ENCODE measurements at places on chromosomes 16 and 17.

GRCh38 chr17:41863074-41863848 lies 2.0 kb downstream of the KLHL11 start:
- DNase-seq: no peak

GRCh38 chr16:62190426-62190825 lies 154.2 kb upstream of the CDH8 start:
- DNase-seq: peak; percentile 4

DNA sequence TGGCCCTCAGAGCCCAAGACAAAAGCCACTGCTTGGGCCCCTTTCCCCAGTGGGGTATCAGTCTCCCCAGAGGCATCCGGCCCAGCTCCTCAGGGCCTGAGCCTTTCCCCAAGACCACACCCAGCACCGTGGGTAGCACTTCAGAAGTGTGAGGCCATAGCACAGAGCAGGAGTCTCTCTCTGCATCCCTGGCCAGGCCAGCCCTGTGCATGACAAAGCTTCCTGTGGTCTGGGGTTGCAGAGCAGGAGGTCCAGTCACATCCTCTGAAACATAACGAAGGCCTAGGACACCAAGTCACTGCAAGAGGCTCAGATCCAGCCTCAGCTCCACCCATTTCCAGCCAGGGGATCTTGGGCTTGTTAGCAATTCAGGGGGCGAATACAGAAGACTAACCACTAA lies 56.8 kb upstream of the ZNF423 start:
- DNase-seq: no peak

DNA sequence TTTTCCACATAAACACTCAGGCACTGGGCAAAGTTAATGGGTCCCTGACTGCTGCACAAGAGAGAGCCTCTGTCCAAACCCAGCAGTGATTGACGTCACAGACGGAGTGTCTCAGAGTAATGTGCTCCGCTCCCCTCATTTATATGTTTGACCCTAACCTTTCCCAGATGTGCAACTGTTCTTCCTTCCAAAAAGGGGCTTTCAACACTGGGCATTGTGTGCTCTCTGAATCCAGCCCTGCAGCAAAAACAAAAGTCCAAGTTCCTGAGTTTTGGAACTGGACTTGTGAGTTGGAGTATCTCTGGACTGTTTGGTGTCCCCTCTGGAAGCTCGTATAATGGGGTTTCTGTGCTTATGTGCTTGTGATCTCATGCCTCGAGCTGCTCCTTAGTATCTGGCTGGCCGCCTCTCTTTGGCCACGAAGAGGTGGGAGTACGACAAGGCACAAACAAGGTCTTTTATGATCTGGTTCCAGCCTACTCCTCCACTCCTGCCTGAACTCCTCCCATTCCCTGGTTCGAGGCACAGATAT lies 76.4 kb upstream of the SMIM36 start:
- DNase-seq: peak; percentile 28

GRCh38 chr17:83081684-83082201 lies 2.3 kb downstream of the METRNL start:
- peak; percentile 18 for DNase-seq

DNA sequence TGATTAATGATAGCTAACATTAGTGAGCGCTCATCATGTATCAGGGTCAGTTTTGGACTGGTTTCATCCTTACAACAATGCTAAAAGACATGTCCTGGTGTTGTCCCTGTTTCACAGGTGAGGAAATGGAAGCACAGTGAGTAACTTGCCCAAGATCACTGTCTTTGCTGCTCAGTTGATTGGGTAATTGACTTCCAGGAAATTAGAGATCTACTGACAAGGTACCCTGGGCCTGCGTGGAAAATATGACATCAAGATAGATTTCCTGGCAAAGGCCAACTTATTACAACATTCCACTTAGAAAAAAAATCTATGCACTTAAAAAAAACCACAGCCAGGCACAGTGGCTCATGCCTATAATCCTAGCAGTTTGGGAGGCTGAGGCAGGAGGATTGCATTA lies 96.3 kb downstream of the CYLD start:
- DNase-seq: no peak

DNA sequence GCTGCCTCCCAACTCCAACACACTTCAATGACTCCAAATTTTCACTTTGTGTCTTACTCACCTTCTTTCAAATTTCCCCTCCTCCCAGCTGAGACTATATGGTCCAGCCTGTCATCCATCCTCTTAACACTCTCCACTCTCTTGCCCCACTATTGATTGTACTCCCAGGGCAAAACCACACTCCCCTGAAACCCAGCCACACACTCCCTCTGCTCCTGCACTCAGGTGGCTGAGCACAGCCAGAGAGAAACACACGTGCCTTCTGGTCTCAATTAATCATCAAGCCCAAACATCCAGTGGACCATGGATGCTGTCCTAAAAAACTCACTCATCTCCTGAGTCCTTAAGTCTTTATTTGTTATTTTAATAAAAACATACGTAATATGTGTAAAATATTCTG lies 1026.4 kb downstream of the KCNJ18 start:
- no peak for DNase-seq

- peak; percentile 46 for DNase-seq
These were observed 194.3 kb downstream of the ZNF423 start for GRCh38 chr16:49661465-49662187.

DNA sequence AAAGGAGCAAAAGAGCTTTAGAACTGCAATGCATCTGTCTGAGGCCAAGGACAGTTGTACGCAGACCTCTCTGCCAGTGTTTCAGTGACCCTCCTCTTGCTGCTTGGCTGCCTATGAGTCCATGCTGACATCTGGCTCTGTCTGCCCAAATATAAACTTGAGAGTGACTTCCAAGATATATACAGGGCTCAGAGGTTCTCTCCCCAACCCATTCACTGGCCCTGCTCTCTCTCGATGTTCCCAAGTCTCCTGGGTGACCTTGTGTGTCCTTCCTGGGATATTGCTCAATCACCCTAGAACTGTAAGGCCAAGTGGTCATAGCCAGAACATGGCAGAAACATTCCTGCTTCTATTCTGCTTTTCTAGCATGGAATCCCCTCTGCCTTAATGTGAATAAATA lies 716.3 kb downstream of the WWOX start:
- no peak for DNase-seq

DNA sequence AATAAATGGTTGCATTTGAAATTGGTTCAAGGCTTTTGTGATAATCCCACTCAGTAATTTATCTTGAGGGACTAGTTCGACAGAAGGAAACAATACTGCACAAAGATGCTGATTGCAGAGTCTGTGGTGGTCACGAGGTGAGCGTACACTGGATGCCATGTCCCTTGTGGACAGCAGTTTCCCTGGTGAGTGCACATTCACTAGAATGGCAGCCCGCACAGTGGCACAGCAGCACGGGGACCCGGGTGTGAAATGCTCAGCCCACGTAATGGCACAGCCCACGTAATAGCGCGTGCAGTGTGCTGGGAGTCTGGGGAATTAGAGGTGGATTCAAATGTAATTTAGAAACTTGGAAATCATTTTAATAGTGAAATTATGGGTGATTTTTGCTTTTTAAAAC lies 154.0 kb downstream of the LGALS9B start:
- no peak for DNase-seq

GRCh38 chr17:74280093-74280513 lies 6.1 kb downstream of the DNAI2 start:
- no peak for DNase-seq

DNA sequence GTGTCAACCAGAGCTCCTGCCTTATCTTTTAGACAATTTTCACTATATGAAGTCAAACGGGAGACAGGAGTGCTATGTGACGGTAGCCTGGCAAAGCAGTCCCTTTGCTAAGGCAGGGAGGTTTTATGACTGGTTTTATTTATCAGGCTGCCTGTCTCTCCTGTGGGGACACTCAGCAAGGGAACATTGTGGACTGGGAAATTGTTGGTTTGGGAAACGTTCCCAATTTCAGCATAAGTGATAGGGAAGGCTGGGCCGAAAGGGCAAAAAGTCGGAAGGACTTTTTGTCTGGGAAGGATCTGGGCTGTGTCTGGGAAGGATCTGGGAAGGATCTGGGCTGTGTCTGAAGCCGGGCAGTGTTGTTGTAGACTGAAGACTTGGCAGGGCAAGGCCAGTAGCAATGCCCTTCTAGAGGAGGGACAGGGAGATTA lies 211.2 kb downstream of the PARN start:
- no peak for DNase-seq
